ENCODE measurements at places on chromosomes 5 and 9. TPM values are rescaled to one million over a fixed set of nuclear protein-coding genes. Genes with fewer than 3 reads are reported as not detected.

Gene KCNIP1
- 0.31 TPM for total RNA-seq

Gene WNK2
- total RNA-seq = 114 TPM

Gene GAS1
- 7.7 TPM for total RNA-seq

Gene AQP7
- total RNA-seq = 2.6 TPM

Gene TRPM3
- total RNA-seq = 0.69 TPM

Measured in pancreas (tissue), 10 donors.